ENCODE measurements at places on chromosomes 5 and 9.

GRCh38 chr5:111859533-111860270 lies 102.7 kb upstream of the NREP start:
- no peak for DNase-seq

DNA sequence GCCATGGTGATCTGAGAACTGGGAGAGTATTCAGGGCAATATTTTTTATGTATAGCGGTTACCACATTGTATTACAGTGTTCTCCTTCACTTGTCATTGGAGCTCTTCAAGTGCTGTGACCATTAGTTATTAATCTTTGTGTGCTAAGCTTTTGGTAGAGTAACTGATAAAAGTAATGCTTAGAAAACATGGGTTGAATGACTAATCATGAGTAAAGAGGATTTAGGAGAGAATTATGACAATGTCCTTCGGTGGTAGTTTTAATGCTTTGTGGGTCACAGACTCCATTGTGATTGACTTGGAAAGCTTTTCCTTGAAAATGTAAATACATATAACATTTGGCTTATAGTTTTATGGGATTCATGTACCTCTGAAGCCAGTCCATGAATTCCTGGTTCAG lies 21.4 kb downstream of the TGFBR1 start:
- DNase-seq = no peak

DNA sequence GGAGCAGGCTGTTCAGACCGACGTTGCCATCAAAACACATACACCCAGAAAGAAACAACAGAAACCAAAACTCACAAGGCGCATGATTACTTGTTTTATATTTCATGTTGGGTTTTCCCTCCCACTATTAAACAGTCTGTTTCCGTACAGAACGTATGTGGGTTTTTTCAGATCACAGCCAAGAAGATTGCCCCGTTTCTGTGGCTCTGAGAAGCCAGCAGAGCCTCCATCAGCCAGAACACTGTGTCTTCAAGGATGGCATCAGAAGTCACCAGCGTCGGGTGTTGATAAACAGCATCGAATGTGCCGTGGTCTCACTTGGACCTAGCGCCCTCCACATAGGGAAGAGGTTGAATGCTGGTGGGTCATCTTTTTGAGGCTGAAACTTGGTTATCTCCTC lies 42.8 kb downstream of the FAM78A start:
- no peak for DNase-seq

DNA sequence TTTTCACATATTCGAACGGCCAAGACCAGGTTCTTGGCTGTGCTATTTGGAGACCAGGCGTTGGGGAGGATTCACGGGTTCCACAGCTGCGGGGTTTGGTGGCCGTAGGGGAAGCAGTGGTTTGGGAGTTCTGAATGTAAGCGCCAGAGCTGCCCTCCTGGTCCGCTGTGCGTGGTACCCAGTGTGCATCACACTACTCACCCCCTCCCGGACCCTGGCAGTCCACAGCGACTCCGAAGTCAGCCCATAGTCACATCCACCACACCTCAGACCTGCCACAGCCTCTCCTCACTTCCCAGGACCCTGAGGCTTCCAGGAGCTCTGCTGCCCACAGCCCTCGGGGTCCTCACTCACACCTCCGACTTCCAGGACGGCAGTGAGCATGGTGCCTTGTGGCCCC lies 26.8 kb downstream of the AMBP start:
- DNase-seq = no peak

GRCh38 chr5:169071-169727 lies 22.1 kb upstream of the LRRC14B start:
- DNase-seq = no peak

DNA sequence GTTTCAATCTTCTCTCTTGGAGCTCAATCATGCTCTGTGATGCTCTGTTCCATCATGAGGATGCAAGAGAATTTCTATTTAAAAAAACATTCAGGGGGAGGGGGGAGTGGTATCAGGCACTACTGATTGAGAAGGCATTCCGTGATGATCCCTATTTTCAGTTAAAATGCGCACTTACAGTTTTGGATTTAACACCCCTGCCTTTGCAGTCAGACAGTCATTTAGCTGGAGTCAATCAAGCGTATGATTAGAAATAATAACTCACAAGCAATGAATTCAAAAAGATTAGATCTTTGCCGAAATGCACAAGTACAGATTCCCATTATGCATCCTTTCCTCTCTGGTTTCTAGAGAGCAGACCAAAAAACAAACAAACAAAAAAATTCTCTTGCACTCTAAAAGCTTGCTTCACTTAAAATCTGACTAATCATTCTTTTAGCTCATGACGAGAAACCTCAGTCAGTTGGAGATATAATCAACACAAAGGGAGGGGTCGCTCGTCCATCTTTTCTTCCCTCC lies 55.4 kb downstream of the EFNA5 start:
- no peak for DNase-seq

- no peak for DNase-seq
These were observed 29.9 kb upstream of the MYOT start for GRCh38 chr5:137837491-137838394.

- no peak for DNase-seq
These were observed 109.6 kb downstream of the ZCCHC7 start for GRCh38 chr9:37229882-37230482.

DNA sequence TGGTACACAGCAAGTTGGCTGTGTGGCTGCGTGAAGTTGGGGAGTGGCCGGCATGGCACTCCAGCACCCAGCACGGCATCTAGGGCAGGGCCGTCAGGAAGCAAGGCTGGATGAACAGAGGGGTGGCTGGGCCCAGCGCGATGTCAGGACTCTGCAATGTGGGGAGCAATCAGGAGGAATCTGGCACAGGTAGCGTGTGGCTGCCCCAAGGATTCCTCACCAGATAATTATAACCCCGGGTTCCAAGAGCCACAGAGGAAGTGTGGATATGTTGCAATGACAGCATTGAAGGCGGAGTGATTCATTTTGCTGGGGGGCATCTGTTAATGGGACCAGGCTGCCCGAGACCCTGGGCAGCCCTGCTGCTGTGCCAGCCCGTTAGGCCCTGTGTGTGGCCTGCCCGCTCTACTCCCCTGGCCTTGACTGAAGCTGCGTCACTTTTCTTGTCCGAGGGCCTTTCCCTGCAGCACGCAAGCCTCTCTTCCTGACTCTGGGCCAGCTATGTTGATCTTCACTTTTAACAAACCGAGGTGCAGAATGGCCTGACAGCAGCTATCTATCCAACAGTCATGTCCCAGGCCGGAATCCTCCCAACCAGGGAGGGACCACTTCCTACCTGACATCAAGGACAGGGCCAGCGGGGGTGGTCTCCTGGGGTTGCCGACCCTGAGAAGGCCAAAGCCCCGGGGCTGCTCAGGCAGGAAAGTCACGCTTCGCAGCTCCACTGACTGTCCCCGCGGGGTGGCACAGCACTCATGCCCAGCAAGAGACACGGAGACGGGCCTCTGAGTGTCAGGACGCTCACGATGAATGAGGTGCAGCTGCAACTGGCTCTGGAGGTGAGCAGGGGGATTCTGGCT lies 118.0 kb upstream of the PHYKPL start:
- DNase-seq = no peak

- DNase-seq = no peak
These were observed 8.5 kb downstream of the GGTA1 start for GRCh38 chr9:121491111-121491510.

DNA sequence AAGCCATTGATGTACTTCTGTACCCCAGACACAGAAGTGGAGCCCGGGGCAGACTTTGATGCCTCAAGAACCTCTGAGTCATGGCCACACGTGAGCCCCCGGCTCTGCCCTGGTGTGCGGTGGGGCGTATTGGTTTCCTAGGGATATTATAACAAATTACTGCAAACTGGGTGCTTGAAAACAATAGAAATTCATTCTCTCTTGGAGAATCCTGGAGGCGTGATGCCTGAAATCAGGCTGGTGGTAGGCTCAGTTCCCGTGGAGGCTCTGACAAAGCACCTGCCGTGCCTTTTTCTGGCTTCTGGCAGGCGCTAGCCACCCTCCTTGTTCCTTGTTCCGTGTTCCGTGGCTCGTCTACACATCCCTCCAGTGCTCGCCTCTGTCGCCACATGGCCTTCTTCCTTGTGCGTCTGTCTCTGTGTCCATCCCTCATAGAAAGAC lies 24.2 kb downstream of the NEK6 start:
- DNase-seq = no peak

- no peak for DNase-seq
These were observed 6.5 kb downstream of the EGFL7 start for GRCh38 chr9:136668983-136669790.

GRCh38 chr5:61496860-61497259 lies 164.8 kb downstream of the ZSWIM6 start:
- no peak for DNase-seq

DNA sequence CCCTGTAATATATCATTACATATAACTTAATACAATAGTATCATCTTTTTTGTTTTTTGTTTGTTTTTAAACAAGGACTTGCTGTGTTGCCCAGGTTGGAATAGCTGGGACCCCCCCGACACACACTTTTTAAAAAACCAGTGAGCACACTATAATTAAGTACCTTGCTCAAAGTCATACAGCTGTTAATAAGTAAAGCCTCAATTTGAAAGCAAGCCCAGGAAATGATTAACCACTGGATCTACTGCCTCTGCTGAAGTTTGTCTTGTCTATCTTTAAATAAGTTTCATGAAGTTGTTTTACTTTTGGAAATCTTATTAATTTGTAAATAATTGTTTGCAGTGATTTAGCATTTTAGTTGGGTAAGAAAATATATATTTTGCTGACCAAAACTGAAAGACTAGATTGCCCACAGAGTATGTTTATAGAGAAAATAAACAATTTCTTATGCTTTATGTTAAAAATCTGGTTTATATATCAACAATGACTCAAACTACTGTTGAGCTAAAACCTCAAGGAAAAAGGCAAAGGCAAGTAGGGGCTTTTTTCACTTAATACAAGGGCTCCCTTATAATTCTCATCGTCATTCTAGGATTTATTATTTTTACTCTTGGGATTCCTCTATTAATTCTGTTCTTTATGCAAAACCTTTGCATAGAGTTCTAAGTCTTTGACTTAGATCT lies 5.8 kb upstream of the CARNMT1 start:
- DNase-seq = no peak

GRCh38 chr9:117116084-117116483 lies 298.8 kb downstream of the ASTN2 start:
- DNase-seq = no peak

DNA sequence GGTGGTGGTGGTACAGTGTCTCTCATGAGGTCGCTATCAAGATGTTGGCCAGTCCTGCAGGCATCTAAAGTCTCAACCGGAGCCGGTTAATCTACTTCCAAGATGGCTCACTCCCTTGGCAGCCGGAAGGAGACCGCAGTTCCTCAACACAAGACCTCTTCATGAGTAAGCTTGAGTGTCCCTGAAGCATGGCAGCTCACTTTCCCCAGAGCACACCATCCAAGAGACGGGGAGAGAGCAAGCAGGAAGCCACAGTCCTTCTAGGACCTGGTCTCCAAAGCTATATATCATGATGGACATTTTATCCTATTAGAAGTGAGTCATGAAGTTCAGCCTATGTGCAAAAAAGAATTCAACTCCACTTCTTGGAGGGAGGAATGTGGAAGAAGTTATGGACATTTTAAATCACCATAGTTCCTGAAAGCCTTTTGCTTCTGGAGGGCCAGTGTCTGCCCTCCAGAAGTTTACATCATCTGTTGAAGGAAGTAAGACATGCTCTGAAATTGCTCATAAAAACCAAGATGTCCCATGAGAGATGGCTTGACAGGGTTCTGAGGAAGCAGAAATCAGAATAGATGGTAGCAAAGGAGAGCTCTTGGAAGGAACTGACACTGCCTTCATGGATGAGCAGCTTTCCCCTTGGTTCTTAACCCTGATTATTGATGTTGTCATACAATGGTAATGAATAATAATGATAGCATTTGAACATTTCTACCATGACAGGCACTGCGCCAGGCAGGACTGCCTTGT lies 21.3 kb downstream of the GALNT10 start:
- DNase-seq = no peak

DNA sequence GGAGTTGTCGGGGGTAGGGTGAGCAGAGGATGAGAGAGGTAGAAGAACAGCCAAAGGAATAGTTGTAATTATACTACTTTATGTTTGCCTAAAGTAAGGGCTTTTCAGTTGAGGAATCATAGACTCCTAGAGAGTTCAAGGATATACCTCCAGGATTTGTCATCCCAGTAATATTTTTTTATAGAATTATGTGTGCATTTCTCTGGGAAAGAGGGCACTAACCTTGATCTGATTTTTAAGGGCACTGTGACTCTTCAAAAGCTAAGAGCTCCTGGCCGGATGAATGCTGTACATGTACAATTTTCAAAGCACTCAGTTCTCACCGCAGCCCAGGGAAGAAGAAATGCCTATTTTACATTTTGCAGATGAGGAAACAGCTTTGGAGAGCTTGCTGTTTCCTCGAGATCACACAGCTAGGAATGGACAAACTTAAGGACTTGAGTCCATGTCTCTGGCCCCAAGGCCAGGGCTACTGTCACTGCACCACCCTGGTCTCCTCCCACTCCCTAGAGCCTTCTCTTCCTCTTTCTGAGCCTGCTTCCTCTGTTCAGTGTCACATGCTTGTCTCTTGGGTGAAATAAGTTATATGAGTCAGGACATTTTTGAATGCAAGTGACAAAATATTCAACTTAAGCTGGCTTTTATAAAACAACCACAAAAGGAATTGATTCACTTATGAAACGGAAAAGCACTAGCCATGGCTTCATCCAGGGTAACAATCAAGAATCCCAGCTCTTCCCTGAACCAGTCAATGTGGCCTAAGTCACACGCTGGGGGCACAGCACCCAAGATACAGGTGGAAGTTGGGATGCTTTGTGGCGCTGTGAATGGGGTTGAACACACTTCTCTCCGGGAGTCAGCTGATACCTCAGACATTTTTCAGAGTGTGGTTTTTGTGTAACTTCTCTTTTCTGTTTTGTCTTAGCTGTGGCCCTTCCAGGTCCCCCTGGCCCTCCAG lies 45.7 kb upstream of the TGFBR1 start:
- DNase-seq = no peak

- DNase-seq = no peak
These were observed 364.2 kb upstream of the CLINT1 start for GRCh38 chr5:158223054-158223600.

- DNase-seq = no peak
These were observed 193.5 kb upstream of the ANKH start for GRCh38 chr5:15065091-15065490.

DNA sequence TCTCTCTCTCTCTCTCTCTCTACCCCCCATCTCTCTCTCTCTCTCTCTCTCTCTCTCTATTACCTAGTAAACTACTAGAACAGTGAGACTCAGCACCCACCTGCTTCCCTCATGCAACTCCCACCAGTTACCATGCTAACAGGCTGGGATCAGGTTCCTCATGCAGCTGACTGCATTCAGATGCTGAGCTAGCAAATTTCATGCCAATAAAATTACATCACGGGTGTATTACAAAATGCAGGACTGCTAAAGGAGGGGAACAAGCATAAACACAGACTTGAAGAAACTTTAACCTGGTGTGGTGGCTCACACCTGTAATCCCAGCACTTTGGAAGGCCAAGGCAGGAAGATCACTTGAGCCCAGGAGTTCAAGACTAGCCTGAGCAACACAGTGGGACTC lies 76.0 kb downstream of the CEMIP2 start:
- no peak for DNase-seq

- DNase-seq = no peak
These were observed 60.8 kb upstream of the ARRDC3 start for GRCh38 chr5:91443761-91444467.
